ENCODE measurements at places on chromosomes 3 and 15.

- H3K27me3 ChIP-seq = no peaks in the 10 kb centered on the region
- H3K4me1 ChIP-seq = no peaks in the 10 kb centered on the region
- no peak overlapping the region for H3K27ac ChIP-seq
- DNase-seq = no peak
- no peak overlapping the region for H3K4me3 ChIP-seq
Observed at GRCh38 chr3:38604246-38604645, 45.2 kb downstream of the SCN5A start.

GRCh38 chr3:105608623-105609022 lies 241.9 kb downstream of the ALCAM start:
- no peak overlapping the region for H3K4me3 ChIP-seq
- H3K4me1 ChIP-seq = no peaks in the 10 kb centered on the region
- no peak overlapping the region for H3K27ac ChIP-seq

DNA sequence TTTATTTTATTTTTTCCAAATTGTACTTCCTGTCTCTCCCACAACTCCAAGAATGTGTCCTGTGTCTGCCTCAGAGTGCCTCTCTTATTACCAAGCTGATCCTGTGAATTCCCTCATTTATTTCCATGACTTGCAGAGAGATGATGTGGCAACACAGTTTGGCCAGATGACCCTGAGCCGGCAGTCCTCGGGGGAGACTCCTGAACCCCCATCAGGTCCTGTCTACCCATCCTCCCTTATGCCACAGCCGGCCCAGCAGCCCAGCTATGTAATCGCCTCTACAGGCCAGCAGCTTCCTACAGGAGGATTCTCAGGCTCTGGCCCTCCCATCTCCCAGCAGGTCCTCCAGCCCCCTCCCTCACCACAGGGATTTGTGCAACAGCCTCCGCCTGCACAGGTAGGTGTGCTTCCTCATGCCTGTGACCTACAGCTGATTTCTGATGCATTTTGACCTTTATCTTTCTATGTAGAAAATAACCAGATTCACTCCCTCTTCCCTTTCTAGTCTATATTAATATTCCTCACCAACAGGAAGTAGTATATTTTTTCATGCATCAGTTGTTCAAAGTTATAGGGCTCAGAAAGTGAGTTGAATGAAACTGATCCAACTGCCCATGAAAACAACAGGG lies 100.0 kb downstream of the ARPP21 start:
- H3K4me3 ChIP-seq = peak overlapping the region; percentile 63
- no peaks in the 10 kb centered on the region for H3K27me3 ChIP-seq
- peaks cover 40% of the 10 kb centered on the region for H3K4me1 ChIP-seq
- DNase-seq = no peak

DNA sequence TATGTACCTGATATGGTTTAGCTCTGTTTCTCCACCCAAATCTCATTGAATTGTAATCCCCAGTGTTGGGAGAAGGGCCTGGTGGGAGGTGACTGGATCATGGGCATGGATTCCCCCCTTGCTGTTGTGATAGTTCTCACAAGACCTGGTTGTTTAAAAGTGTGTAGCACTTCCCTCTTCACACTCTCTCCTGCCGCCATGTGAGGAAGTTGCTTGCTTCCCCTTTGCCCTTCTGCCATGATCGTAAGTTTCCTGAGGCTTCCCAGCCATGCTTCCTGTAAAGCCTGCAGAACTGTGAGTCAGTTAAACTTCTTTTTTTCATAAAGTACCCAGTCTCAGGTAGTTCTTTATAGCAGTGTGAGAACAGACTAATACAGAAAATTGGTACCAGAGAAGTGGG lies 93.1 kb downstream of the C3orf70 start:
- peaks cover 31% of the 10 kb centered on the region for H3K36me3 ChIP-seq
- H3K27me3 ChIP-seq = peaks cover 3% of the 10 kb centered on the region
- H3K27ac ChIP-seq = no peak overlapping the region
- H3K4me1 ChIP-seq = peaks cover 5% of the 10 kb centered on the region
- no peak overlapping the region for H3K4me3 ChIP-seq

GRCh38 chr15:58684751-58685150 lies 64.8 kb downstream of the ADAM10 start:
- peak overlapping the region; percentile 31 for H3K27ac ChIP-seq
- H3K27me3 ChIP-seq = no peaks in the 10 kb centered on the region
- peaks cover 9% of the 10 kb centered on the region for H3K36me3 ChIP-seq
- H3K4me3 ChIP-seq = no peak overlapping the region
- H3K4me1 ChIP-seq = peaks cover 10% of the 10 kb centered on the region
